Caco-2 (cell line): ENCODE measurements at places on chromosomes 3 and 15.

GRCh38 chr3:97871186-97871585 lies 49.4 kb downstream of the CRYBG3 start:
- no peak for DNase-seq

DNA sequence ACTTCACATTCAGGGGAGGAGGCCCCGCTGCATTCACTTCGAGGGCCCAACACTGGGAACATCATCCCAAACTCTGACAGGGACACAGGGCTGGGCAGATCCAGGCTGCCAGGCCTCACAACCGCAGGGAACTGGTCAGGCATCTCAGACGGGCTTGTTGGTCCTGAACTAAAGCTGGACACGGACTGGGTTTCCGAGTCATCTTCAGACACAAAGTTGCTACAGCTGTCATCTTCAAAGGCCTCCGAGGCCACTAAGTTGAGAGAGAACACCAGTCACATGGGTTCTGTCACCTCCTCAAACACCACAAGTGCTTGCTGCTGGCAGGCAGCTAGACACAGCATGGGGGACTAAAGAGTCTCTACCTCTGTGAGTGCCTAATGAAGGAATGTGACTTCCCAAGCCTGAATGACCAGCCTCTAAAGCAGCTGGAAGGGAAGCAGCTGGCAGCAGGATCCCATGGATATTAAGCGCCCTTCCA lies 50.9 kb downstream of the CAPN7 start:
- no peak for DNase-seq

GRCh38 chr3:147318900-147319299 lies 87.4 kb downstream of the ZIC4 start:
- DNase-seq: no peak

- no peak for DNase-seq
These were observed 85.3 kb upstream of the LIMD1 start for GRCh38 chr3:45509038-45509767.

GRCh38 chr3:140244893-140245292 lies 309.9 kb downstream of the CLSTN2 start:
- DNase-seq: no peak

DNA sequence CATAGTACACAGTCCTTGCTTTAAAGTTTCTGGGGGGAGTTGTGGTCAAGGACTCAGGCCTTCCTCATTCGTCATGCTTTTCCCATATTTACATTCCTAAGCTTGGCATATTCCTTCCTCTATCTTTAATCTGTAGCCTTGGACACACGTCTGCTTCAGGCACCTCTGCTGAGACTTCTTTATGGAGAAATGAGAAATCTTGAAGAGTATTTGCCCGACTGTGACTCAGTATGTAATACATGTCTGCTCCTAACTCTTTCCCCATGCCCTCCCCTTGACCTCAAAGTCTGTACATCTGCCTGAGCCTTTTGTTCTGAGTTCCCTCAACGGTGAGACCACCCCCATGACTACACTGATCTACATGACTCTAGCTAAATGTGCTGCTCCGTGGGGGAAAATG lies 246.1 kb downstream of the SI start:
- DNase-seq: no peak

GRCh38 chr3:146470425-146470990 lies 1.1 kb upstream of the PLSCR2 start:
- no peak for DNase-seq

- DNase-seq: no peak
These were observed 28.2 kb downstream of the NBEAL2 start for GRCh38 chr3:47007482-47008233.

- DNase-seq: no peak
These were observed 585 bp downstream of the SLCO3A1 start for GRCh38 chr15:91853948-91854638.

DNA sequence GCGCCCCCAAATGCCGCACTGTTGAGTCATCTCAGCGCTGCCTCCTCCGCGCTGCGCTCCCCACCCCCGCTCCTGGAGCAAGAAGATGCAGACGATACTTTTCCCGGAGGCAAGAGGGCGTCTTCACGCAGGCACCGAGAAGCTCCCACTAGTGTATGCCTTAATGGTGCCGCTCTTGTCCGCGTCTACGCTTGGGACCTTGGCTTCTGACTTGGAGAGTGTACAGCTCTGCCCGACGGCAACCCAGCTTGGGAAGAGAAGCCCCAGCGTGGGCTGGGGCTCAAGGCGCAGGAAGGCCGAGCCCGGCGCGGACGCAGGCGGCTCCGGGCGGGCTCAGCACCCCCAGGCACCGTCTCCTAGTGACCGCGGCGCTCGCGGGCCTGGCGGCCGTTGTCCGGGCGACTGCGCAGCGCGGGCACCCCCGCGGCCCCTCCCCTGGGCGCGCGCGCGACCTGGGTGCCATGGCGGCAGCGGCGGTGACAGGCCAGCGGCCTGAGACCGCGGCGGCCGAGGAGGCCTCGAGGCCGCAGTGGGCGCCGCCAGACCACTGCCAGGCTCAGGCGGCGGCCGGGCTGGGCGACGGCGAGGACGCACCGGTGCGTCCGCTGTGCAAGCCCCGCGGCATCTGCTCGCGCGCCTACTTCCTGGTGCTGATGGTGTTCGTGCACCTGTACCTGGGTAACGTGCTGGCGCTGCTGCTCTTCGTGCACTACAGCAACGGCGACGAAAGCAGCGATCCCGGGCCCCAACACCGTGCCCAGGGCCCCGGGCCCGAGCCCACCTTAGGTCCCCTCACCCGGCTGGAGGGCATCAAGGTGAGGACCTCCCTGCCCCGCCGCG lies at the start of gene P4HTM:
Gene P4HTM, plus strand, starts transcription at position 446 of the 840 bp plus-strand sequence. Its CDS starts 16 bp downstream, at position 462.
- DNase-seq: peak; percentile 82

- peak; percentile 55 for DNase-seq
These were observed 52.3 kb upstream of the CHRNA7 start for GRCh38 chr15:31977812-31978661.

GRCh38 chr3:126033765-126034164 lies 50.2 kb downstream of the SLC41A3 start:
- peak; percentile 5 for DNase-seq

- no peak for DNase-seq
These were observed 243.0 kb downstream of the CLSTN2 start for GRCh38 chr3:140177943-140178342.

- peak; percentile 59 for DNase-seq
These were observed 692 bp downstream of the STT3B start for GRCh38 chr3:31533169-31534064.

- no peak for DNase-seq
These were observed 6.7 kb downstream of the P2RY12 start for GRCh38 chr3:151377768-151378385.

GRCh38 chr3:127002195-127003174 lies 19.6 kb downstream of the PLXNA1 start:
- no peak for DNase-seq

- no peak for DNase-seq
These were observed 22.0 kb downstream of the COLQ start for GRCh38 chr3:15499536-15499935.

- no peak for DNase-seq
These were observed 21.3 kb downstream of the MME start for GRCh38 chr3:155101398-155101797.

DNA sequence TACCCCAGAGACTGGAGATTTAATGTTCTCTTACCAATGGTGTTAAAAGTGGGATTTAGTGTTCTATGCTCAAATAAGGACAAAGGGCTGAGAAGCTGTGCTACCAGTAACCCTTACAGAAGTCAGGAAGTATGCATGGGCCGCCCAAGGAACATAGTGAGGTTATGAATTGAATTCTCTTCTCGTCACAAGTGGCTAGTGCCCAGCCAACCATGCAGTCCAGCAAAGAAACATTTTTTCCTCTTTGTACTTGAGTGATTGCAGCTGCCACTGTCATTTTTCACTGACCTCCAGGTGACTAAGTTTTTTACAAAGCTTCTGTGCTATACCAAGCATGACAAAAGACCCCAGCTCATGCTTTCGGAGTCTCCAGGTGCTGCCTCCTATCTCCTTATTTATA lies 110.6 kb upstream of the DCBLD2 start:
- DNase-seq: no peak

- no peak for DNase-seq
These were observed 312.4 kb downstream of the RSL24D1 start for GRCh38 chr15:54884312-54884711.

DNA sequence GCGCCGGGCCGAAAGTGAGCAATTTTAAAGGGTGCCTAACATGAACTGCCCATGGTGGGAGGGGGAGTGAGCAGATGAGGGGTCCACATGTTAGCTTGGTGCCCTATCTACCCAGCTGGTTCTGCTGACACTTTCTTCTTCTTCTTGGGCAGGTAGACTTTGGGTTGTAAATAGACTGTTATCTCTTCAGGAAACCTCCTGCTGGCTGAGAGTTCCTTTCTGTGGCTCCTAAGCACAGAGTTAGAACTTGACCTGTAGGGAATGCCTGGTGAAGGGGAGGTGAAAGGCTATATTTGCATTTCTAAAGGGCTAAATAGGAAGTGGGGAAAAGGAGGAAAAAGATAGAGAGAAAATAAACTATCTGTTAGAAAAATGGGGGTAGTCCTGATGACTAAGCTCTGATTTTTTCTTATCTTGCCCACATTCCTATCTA lies 521.4 kb upstream of the TGFBR2 start:
- no peak for DNase-seq
